Brain microvascular endothelial cell (primary cell): ENCODE measurements at places on chromosomes 2 and 18.
A peak's percentile ranks its signal among the peaks of the same experiment; 100 is the strongest.

DNA sequence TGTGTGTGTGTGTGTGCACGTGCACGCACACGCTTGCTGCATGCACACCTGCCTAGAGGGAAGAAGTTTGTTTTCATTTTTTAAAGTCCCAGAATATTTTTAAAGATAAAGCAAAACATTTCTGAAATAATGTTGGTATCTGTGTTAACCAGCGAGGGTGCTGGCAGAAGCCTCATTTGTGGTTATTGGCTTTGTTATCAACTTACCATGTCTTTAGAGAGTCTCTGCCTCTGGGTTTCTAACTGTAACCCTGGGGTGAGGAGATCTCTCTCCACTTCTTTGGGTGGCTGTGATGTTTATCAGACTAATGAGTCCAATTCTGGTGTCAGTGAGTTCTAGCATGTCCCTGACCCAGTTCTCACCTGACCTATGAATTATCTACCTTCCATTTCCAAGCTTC, 927.6 kb upstream of the FANCL start:
- DNase-seq: no peak

DNA sequence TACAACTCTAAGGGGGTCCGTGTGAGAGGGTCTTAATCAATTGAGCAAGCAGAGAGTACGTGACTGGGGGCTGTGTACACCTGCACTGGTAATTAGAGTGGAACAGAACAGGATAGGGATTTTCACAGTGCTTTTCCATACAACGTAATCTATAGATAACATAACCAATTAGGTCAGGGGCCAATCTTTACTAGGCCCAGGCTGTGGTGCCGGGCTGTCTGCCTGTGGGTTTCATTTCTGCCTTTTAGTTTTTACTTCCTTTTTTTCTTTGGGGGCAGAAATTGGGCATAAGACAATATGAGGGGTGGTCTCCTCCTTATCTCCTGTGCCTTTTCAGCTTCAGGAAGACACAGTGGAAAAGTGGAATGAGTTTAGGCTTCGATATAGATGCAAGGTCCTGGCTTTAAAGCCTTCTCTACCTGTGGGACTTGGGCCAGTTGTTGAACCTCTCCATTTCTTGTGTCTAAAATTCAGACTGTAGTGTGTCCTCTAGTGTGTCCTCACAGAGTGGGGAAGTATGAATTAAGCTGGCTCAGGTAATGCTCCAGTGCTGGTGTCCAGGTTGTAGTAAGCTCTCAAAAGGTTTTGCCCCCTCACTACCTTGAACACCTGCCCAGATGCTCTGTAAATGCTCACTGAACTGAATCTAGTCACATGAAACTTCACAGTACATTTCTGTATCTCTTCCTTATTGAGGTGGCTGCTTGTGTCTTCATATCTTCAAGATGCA, 422.8 kb downstream of the SETBP1 start:
- no peak for DNase-seq

GRCh38 chr2:138846216-138846821, 66.1 kb upstream of the NXPH2 start:
- peak; percentile 2 for DNase-seq

DNA sequence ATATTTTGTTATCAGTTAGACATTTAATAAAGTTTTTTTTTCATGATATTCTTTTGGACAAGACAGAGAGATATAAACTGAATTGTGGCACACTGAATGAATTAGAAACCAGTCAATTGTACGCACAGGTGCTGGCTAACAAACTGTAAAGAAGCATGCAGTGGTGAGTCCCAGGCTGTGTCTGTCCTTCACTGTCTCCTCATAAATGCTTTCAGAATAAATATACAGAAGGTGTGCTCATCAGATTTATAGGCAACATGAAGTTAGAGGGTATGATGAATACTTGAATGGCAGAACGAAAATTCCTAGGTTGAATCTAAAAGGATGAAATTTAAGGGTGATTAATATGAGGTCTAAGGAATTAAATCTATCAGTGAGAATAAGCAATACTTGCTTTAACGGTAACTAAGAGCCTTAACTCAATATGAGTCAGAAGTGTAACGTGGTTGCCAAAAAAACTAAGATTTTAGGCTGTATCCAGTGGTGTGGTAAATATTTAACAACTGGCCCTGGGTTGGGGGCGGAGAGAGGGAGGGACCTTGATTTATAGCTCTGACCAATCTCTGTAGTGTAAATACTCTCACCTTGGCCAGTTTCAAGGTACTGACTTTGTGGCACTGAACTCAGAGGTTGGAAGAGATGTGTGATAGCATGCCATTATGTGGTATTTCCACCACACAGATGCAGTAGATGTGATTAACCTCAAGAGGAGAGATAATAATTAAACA, 41.9 kb upstream of the AAK1 start:
- DNase-seq: no peak

- no peak for DNase-seq
These were observed 250.9 kb downstream of the PTH2R start for GRCh38 chr2:208657468-208657867.

GRCh38 chr2:99602476-99602875, 112.7 kb upstream of the REV1 start:
- DNase-seq: peak; percentile 72

- no peak for DNase-seq
These were observed 313.7 kb downstream of the ZNF521 start for GRCh38 chr18:25038261-25038660.

DNA sequence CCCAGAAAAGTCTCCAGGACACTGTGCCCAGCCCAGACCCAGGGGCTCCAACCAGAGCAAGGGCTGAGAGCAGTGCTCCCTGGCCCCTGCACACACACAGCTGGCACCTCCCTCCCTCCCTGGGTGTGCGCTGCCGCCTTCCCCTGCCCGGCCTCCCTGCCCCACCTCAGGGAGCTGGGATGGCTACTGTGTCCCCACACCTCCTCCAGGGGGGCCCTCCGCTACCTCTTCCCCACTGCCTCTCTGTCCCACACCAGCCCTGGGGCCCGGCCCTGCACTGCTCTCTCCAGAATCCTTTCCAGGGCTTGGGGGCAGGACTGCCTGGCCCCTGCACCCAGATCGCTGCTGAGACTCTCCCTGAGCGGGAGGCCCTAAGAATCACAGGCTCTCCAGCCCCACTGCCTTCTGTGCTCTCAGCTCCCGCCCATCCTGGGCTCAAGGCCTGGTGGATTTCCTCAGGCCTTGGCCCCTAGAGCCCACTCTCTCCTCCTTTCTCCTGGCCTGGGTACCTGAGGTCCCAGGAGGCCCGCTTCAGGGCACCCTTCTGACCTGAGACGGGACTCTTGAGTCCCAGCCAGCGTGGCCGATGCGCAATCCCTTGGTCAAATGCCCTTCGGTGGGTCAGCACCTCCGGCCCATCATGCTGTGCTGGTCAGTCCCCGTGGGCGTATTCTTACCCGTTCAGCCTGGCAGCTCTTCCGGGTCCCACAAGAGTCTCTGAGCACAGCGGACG, 276.8 kb upstream of the HDAC4 start:
- DNase-seq: no peak

GRCh38 chr2:199757233-199757870, 93.6 kb downstream of the FTCDNL1 start:
- no peak for DNase-seq

DNA sequence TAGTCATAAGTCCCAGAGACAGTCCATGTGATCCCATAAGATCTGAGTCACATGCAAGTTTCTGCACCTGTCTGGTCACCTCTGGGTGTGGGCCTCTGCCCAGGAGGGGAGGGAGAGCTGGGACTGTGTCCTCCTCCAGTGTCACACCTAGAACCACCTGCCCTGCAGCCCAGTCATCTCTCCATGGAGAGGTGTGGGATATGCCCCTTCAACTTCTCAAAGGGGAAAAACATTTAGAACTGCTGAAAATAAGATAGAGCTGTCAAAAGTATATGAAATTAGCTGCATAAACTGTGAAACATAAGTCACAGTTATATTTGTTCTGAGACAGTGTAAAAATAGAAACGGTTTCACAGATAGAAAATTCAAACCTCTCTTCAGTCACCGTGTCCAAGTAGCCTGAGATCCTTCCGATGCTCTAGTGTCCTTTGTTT, 55.4 kb downstream of the NGEF start:
- DNase-seq: no peak

GRCh38 chr18:22191346-22191695, 21.9 kb downstream of the GATA6 start:
- DNase-seq: no peak
